Stimulated activated CD4-positive, alpha-beta T cell treated with anti-CD3 and anti-CD28 coated beads, Interleukin-1b, Interleukin-23, amount 100 ng/mL, for 1 hour (primary cell): ENCODE measurements at places on chromosomes 3 and 15.
A peak's percentile ranks its signal among the peaks of the same experiment; 100 is the strongest.

DNA sequence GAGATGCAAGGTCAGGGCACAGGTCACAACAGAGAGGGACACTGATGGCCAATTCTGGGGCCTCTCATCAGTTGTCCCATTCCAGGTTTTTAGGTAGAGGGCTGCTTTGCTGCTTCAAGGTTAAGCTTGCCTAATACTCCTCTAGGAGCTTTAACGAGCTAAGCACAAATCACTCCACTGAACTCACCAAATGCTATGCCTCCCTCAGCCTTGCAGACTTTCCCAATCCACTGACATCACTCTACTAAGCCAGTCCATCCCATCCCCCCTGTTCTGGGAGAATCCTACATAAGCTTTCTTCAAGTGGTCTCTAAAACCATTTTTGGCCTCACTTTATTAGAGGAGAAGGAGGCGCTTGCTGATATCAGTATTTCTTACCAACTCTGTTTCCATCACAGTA, 24.8 kb upstream of the PDCD6IP start:
- no peak for DNase-seq

DNA sequence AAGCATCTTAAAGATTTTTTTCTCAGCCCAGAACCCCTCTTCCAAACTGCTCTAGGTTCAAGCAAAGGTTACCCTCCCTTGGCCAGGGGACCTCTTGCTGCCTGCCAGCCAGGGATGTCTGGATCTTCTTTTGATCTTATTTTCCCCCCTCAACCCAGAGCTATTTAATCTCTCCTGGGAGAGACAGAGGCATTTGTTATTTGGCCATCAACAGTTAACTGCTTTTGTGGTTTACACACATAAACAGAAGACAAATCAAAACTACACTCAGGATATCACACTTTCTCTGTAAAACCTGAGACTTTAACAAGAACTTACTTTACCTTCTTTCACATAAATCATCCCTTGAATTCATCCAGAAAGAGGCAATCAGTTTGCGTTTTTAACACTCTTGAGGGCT, 272.5 kb downstream of the THSD4 start:
- no peak for DNase-seq

DNA sequence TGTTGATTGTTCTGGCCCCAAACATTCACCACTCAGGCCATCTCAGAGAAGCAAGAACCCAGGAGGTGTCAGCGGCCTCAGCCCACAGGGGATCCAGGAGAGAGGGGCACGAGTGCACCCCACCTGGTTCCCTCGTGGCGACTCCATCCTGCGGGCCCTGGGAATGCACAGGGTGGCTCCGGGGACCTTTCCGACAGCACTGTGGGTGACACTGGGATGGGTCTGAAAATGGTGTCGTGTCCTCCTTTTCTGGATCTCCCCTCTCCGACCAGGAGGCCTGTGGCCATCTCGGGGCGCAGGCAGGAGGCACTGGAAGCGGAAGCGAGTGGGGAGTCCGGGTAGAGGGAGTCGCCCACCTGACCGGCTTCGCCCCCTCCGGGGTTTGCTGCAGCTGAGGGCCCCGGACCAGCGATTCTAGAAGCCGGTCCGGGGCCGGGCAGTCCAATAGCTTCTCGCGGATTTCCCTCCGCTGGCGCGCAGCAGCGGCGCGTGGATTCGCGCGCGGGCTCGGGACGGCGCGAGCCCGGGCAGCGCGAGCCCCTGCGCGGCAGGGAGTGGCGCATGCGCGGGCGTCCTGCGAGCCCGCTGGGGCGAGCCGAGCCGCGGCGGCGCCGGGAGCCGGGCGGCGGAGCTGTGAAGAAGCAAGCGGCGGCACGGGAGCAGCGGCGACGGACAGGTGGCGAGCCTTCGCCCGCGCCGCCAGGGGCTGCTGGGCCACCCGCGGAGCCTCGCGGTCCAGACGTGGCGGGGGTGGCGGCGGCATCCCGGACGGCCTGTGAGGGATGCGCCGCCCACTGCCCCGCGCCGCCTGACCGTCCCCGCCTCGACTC, at the start of gene DOCK3:
Gene DOCK3 (plus strand): TSS at position 579 of the 830 bp plus-strand sequence. CDS start 337 bp downstream, outside the sequence.
- peak; percentile 25 for DNase-seq

- DNase-seq, result no peak
These were observed 31.7 kb downstream of the GOLGA6A start for GRCh38 chr15:74050556-74051234.
